Naive thymus-derived CD8-positive, alpha-beta T cell (primary cell): ENCODE measurements at places on chromosomes 6 and 20. TPM values are rescaled to one million over a fixed set of nuclear protein-coding genes. Genes with fewer than 3 reads are reported as not detected.

- no peak for DNase-seq
Measured at GRCh38 chr20:63612276-63612931, 14.5 kb downstream of the GMEB2 start.

DNA sequence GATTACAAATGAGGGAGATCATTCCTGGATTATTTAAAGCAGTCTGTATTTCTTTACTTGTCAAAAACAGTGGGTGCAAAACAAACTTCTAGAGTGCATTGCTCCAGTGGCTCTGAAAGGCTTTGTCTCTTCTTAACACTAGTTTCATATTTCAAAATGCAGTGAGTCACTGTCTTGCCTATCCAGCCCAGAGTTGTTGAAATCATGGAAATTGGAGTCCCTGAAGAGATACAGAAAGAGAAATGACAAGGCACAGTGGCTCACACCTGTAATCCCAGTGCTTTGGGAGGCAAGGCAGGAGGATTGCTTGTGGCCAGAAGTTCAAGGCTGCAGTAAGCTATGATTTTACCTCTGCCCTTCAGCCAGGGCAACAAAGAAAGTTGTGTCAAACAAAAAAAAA, 11.3 kb downstream of the SLC2A12 start:
- DNase-seq, result no peak

DNA sequence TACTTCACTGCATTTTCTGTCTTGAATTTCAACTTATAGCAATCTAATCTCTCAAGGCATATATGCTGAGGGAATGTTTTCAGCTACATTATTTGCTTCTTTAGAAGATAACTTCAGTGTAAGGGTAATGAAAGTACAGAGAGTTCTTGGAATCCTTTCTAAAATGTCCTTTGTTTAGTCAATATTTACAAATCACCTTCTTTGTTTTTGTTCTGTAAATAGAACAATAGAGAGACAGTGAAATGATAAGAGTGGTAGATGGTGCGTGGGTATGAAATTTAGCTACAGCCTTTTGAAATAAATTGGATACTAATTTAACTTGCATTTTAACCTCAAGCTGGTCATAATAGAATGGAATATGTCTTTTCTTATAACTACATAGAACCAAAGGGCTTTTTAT, 171.1 kb upstream of the MARCKS start:
- DNase-seq, result no peak

DNA sequence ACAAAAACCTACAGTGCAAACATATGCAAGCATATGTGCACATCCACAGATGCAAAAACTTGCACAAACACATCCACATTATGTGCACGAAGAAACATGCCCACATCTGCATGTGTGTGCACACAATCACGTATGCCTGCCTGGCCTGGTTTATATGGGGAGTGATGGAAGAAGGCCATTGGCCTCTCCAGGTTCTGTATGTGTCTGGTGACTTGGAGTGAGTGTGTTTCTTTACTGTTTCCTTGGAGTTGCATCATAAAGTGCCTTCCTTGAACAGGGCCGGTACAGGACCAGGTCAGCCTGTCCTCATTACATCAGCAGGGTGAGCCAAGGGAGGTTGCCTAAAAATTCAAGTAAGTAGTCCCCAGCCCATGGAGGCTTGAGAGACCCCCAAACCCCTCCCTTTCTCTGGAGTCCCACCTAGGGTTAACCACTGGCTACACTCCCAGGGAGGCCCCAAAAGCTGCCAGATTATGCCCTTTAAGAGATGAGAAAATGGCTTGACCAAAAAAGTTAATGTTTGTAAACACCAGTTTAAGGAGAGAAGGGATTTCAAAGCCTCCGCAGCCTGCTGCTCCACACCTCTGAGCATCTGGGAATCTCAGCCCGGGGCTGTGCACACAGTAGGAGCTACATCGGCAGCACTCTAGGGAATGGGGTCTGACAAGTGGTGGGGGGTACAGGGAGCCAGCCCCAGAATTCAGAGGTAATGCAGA, 140.8 kb downstream of the VEGFA start:
- no peak for DNase-seq

DNA sequence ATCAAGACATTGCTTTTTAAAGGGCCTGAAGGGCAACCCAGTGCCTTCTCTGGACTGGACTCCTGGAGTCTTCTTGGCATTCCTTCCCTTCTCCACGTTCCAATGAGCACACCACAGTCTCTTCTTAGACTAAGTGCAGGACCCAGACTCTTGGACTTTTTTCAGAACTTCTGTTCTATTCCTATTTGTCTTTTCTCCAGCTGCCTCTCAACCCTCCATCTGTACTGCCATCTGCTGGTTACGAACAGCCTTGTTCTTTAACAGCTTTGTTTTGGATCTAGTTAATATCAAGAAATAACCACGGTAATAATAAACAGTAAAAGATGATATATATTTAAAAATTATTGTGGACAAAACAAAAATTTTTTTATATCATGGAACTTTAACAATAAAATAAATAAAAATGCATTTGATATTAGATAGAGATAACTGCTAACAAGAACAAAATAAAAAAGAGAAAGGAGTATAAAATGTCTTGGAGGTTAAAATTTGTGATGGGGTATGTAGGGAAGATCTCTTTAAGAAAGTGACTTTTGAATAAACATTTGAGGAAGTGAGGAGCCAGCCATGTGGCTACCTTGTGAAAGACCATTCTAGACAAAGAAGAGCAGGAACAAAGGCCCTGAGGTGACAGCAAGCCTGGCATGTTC, 105.1 kb upstream of the HCRTR2 start:
- no peak for DNase-seq

MAFB gene
- 1.3 TPM for total RNA-seq

- no peak for DNase-seq
Measured at GRCh38 chr20:48846516-48847492, 19.0 kb upstream of the PREX1 start.

ZNF831 gene
- total RNA-seq, result 28.0 TPM

DNA sequence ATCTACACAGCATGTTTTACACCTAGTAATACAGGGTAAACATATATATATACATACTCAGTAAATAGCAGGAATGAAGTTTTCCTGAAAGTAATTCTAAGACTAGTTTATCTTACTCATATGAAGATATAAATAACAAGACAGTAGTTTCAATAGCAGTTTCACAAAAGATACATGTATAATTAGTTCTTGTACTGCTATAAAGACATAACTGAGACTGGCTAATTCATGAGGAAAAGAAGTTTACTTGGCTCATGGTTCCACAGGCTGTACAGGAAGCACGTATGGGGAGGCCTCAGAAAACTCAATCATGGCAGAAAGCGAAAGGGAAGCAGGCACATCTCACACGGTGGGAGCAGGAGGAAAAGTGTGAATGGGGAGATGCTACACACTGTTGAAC, 16.9 kb downstream of the RARS2 start:
- no peak for DNase-seq

ARHGAP40 gene
- not detected for total RNA-seq

- DNase-seq, result no peak
Measured at GRCh38 chr6:170027647-170028043, 263.2 kb downstream of the DLL1 start.

- no peak for DNase-seq
Measured at GRCh38 chr20:22293886-22294285, 290.5 kb downstream of the FOXA2 start.

DNA sequence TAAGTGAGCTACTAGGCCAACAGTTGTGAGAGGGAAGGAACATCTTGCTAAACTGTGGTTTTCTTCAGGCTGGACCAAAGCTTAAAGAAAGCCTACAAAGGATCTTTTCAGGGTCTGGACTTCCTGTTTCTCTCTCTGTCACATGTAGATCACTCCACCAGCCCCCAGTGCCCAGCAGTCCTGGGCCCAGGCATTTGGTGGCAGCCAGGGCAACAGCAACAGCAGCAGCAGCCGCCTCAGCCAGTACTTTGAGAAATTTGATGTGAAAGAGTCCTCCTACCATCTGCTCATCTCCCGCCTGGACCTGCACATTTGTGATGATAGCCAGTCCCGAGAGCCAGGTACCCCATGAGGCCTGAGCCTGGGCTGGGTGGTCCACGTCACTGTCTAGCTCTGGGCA, 44.1 kb downstream of the BLTP3A start:
- DNase-seq, result no peak

DNA sequence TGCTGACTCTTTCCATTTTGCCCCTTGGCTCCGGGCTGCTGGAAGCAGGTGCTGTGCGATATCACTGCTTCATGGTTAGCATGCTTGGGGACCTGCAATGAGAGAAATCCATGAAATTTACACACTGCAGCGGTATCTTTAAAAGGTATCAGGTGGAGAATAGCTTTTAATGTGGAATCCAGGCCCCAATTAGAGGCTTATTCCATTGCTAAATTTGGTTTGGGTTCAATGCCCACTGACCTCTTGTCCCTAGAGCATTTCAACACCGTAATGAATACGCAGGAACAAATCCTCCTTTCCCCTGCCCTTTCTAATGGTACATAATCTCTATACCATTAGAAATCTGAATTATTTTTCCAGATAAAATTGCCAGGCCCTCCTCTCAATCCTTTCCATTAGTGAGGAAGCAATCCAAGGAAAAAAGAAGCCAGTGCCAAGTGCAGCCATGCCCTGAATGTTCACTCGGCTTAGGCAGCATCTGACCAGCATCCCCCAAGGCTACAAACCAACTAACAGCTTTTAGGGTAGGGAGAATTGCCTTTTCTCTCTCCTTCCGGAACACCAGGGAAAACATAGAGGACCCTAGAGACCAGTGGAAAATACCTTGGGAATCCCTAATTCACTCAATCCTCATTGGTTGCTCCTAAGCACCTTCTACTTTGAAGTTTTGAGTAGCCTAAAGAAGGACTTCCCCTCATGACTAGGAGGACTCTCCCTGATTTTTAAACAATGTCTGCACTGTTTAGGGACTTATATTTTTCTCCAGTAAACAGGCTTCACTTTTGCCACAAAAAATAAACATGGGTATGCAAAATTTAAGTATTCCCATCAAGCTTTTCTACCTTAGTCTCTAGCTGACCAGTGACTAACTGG, 143.1 kb downstream of the QRSL1 start:
- DNase-seq, result no peak

DNA sequence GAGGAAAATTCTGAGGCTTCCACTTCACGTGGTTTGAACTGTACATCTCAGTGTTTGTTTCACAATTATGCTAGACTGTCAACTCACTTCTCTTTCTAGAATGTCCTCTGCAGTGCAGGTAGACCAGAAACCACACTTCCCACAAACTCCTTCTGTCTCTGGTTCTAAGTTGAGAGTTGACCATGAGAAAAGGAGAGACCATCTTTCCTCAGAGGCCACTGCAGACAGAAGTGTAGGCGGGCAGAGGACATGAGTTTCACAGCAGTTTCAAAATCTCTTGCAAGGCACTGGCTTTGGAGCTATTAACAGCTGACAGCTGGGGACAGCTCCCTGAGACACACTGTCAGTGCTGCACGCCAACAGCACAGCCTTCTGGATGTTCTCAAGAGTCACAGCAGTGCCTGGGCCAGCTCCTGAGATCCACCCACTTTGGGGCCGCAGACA, 55.4 kb upstream of the MOXD1 start:
- DNase-seq, result no peak

SOX12 gene
- total RNA-seq, result 19.8 TPM

NKX2-4 gene
- not detected for total RNA-seq

DNA sequence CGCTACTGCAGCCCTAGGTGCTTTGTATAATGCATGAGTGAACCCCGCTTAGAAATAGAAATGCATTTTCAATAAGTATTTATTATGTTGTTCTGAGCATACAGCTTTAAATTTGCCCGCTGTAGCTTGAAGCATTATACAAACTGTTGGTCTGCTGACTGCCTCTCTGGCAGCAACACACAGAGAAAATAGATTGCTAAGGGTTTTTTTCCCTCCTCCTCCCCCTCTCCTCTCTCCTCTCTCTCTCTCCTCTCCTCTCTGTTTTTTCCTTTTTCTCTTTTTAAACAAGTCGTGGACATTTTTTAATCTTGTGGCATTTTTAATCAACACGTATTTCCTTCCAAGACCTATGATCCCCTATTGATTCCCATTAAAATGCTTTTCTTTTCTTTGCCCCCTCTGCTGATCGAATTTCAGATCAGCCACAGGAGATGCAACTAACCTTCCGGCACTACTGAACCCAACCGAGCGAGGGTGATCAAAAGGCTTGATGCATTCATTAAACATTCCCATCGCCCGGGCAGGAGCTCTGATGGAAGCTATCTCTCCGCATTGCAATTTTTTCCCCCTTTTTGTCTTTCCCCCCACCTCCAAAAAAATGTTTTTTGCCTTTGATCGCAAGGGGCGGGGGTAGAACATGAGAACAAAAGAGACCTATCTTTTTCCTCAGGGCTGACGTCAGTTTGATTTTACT, 90.7 kb upstream of the ARID1B start:
- no peak for DNase-seq

DNA sequence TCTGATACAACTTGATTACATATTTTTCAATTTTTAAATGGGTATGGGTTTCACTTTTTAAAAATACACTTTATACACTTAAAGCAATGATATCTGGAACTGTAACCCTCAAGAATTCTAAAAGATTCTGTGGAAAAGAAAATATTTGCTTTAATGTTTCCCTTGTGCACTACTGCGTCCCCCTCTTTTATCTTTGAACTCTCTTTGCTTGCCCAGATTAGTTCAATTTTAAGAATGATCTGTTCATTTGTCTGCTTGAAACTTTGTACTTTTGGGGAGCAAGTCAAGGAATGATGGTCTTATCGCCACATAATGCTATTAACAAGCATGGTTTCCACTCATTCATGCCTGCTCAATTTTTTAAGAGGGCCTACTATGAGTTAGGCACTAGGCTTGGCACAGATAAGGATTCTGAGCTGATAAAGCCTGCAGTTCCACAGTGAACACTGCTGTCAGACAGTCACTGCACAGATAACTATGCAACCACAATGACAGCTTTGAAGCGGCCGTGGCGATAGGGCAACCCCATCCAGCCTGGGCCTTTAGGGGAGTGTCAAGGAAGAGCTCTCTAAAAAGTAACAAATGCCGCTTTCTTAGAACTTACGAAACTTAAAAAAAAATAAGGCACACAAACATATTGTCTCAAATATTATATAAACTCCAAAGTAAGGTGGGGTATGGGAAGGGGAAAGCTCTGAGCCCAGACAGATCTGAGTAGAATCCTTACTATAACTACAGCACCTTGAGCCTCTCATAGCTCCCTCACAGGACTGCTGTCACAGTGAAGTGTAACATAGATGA, 29.7 kb downstream of the FYN start:
- no peak for DNase-seq

GRCh38 chr6:144216668-144217218, 66.4 kb downstream of the STX11 start:
- no peak for DNase-seq

- DNase-seq, result no peak
Measured at GRCh38 chr6:84539122-84539856, 225.1 kb downstream of the TBX18 start.

GRCh38 chr20:58407966-58408557, 19.0 kb downstream of the VAPB start:
- DNase-seq, result peak; percentile 21
